ENCODE measurements at places on chromosomes 1 and 21.

- DNase-seq: no peak
These were observed 32.8 kb downstream of the ASTN1 start for GRCh38 chr1:177131723-177132122.

DNA sequence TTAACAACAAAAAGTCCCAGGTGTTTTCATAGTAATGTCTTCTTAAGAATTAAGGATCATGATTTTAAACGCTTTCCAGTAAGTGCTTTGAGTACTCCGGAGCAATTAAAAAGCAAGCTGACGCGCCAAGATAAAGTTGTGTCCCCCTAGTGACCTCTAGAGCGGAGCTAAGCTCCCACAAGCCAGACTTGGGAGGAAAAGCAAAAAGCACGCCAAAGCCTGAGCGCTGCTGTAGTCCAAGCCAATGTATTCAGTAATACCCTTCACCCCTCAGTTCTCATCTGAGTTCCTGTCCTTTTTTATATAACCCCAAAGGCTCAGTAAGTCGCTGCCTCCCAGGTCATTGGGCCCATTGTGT lies 3.5 kb upstream of the SLC44A5 start:
- no peak for DNase-seq

DNA sequence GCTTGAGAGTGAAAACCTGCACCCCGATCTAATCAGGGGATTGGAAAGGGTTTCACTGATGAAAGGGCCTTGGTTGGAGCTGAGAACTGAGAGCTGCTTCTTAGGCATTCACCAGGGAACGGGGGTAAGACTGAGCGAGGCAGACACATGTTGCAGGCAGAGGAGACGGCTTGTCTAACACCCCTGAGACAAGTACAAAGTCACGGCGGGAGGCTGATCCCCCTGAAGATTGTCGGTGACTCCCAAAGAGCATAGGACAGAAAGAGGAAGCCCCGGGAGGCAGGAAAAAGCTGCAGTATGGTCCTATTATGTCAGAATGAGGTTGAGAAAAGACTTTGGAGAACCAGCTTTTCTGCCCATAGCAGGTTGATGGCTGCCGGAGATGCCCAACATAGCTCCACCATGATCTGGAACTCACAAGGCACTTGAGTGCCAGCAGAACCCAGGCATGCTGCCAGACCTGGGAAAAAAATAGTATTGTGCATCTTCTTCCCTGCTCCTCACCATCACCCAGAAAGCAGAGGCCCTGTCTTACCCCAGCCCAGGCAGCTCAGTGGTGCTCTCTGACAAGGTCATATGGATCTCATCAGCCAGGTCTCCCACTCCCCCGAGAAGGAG lies 463.9 kb upstream of the PROX1 start:
- no peak for DNase-seq

GRCh38 chr1:8323706-8324105 lies 5.8 kb downstream of the SLC45A1 start:
- no peak for DNase-seq

DNA sequence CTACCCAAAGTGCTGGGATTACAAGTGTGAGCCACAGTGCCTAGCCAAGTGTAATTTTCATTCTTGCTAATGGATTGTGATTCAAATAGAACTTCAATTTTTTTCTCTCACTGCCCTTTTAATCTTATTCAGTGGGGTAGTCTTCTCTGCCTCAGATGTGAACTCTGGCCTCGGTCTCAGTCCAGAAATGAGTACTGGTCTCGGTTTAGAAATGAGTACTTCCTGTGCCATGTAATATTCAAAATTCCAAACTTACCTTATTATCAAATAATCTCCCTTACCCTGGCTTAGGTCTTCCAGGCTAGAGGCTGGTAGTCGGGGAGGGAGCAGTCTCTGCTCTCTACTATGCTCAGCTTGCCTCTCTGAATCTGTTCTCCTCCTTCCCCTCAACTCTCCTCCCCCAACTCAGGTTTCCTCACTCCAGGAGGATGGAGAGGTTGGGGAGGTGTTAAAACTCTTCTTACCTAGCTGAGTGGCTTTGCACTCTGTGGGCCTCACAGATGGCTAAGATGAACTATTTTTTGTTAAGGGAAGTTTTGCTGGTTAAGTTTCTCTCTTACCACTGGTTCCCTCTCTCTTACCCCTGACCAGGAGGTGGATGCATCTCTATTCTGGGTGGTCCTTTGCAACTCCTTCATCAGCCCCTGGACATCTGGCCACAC lies 4.8 kb upstream of the SLAMF9 start:
- no peak for DNase-seq

DNA sequence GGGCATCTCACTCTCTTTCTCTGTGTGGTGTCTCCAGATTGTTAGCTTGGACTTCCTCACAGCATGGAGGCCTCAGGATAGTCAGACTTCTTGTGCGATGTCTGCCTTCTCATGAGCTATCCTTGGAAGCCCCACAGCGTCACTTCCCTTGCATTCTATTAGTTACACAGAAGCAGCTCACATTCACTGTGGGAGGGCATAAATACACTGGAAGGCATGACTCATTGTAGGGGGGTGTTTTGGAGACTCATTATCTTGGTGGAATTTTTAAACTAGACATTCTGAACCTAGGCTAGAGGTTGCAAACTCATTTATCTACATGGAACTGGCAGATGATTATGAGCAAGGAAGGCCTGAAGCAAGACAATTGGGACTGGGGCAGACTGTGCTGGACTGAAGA lies 21.4 kb upstream of the FASLG start:
- peak; percentile 41 for DNase-seq

DNA sequence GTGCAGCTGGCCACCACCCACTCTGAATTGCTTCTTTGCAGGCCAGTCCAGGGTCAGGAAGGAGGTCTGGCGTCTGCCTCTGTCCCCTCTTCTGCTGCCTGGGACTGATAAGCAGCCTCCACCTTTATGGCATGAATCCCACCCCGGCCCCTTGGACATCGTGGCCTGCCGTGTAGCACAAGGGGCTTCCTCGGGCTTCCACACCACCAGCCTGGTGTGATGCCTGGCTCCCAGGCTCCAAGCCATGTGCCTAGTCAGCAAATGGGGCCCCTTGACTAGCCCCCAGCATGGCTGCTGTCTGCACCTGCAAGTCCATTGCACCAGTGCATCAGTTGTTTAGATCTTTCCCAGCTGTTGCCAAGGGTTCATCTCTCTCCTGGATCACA lies 9.9 kb upstream of the ARF1 start:
- DNase-seq: no peak

DNA sequence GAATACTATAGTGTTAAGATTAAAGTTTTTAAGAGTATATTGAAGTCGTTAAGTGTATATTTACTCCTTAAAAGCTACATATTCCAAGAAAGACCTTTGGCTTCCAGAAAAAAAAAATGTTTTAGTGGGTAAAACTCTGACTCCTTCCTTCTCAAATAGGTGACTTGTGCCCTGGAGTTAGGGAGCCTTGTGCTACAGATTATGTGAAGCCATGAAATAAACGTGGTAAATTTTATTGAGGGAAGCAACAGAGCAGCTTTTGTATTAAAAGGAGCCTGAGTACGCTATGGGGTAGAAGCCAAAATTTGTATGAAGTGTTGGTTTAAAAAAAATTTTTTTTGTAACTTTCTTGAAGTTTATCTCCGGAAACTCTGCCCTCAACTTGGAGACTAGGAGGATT lies 994 bp downstream of the RO60 start:
- DNase-seq: no peak

DNA sequence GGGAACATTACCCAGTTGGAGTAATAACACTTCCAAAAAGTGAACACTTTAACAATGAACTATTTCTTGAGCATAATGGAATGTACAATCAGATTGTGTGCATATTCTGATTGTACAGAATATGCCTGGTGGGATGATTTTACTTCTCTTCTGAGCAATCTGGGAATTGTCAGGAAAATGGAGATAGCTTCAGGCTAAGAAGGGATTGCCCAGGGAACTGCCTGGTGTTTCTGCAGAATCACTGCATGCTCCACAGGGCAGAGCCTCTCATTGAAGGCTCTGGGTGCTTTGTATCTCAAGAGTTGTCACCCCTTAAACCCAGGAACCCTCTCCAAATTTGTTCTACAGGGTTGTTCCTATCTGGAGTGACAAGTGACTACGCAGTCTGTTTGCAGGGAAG lies 51.2 kb downstream of the UTP25 start:
- no peak for DNase-seq

DNA sequence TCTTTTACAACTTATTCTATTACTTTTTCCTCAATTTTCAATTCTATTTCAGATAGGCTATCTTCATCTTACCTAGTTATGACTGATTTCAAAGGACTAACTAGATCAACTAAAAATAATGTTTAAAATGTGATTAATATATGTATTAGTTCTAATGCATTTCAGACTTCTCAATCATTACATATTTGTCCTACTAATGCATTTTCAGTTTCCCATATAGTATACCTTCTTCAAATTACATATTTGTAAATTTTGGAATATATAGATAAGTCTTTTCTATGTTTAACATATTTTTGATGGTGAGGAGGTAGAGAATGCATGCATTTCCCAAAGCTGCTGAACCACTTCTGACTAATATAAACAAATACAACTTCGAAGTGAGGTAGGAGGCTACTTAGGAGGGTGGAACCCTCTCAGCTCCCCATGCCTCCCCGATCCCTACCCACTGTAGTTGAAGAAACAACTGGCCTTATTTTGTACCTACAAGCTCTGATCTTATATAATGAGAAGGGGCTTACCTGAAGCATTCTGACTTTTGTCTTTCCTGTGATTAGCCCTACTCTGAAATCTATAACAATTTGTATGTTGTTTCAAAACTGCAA lies 1.7 kb downstream of the TRMT1L start:
- DNase-seq: no peak

GRCh38 chr1:32353431-32353830 lies 8.9 kb downstream of the FAM229A start:
- DNase-seq: no peak

DNA sequence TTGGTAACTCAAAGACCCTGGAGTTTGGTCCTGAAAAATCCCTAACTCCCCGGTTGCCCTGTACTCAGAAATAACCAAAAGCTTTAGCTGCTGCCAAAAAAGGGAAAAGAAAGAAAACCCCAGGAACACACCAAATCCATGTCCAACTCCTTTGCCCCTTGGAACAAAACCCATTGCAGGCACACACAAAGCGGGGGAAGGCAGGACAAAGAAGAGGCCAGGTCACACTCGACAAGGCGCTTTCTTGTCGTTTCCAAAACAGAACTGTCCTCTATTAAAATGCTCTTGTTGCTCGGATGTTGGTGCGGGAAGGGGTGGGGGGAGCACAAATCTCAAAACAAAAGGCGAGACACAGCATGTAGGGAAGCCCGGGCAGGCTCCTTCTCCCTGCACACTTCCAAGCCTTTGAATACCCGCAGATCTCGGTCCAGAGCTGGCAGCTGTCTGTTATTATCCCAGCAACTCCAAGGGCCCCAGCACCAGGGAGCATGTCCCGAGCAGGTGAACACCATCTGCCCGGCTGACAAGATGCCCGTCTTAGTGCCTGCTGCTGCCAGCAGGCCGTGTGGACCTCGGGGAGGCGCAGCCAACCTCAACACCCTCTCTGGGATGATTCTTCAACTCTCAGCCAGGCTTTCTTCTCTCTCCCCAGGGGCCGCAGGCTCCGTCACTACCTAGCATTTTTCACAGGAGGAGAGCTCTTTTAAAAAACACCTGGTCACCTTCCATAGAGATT lies 96.4 kb downstream of the SSBP3 start:
- DNase-seq: no peak

GRCh38 chr1:200452850-200453552 lies 43.2 kb upstream of the ZNF281 start:
- no peak for DNase-seq

- no peak for DNase-seq
These were observed 25.2 kb downstream of the ILDR2 start for GRCh38 chr1:166950156-166950555.

- no peak for DNase-seq
These were observed 227.3 kb upstream of the TMEM51 start for GRCh38 chr1:14926229-14926628.

DNA sequence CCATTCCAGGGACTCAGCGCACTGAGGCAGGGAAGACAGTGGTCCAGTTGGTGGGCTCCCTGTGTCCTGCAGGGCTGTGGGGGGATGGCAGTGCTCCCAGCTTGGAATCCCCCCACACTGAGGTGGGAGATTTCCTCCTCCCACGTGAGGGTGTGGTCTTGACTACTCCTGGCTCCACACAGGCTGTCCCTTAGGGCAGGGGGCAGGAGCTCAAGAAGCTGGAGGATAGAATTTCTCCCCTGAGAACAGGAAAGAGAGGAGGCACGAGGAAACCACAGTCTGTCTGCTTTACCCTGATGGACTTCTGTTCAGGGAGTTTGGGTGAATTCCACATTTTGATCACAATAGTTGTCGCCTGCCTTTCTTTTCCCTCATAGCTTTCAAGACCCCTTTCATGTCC lies 62.1 kb downstream of the CACNA1E start:
- no peak for DNase-seq

GRCh38 chr1:25178917-25179561 lies 53.3 kb downstream of the SYF2 start:
- no peak for DNase-seq

GRCh38 chr21:44926331-44927101 lies 5.8 kb upstream of the ITGB2 start:
- DNase-seq: peak; percentile 41

DNA sequence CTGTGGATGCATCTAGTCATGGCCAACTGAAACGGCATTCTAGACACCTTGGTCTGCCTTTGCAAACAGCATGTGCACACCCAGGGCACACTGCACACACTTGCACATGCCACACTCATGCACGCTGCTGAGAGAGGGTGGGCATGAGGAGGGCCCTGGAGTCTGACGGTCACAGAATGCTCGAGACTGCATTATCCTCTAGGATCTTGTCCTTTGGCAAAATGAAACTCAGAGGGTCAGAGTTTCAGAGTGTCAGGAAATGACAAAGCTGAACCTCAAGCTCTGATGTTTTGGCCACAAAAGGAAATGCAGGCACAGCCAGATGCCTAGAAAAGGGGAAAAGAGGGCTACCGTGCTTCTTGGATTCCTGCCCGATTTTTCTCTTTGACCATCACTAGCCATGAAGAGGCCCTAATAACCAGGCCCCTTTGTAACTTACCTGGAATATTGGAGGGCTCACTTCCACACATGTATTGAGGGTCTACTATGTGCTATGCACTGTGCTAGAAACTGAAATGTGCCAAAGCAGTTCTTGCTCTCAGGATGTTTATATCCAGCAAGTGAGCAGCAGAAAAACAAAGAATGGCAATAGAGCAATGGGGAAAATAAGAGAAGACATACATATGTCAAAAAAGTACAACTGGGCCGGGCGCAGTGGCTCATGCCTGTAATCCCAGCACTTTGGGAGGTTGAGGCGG lies 65.4 kb downstream of the TOMM20 start:
- DNase-seq: no peak

- no peak for DNase-seq
These were observed 19.8 kb downstream of the NENF start for GRCh38 chr1:212452323-212453155.

GRCh38 chr1:101265684-101266083 lies 28.9 kb downstream of the S1PR1 start:
- no peak for DNase-seq

GRCh38 chr1:89877756-89878155 lies 56.9 kb downstream of the LRRC8D start:
- DNase-seq: no peak

DNA sequence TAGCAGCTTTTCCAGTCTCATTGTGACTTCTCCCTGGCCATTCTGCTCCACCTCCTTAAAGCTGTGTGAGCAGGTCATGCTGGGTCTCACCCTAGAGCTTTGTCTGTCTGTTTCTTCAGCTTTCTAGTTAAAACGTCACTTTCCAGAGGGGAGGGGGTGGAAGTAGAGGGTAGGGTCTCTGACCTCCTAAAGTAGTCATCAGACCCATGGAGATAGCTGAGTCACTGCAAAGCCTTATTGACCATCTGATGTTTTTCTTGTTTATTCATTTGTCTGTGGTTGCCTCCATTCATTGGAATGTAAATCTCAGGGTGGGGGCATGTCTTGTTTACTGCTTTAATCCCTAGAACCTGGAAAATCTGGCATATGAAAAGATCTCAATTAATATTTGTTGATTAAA lies 52.7 kb downstream of the ELF3 start:
- DNase-seq: no peak

All from stimulated activated CD4-positive, alpha-beta T cell treated with anti-CD3 and anti-CD28 coated beads, TNF-alpha, amount 100 ng/mL, for 24 hours (primary cell).